ENCODE measurements at places on chromosomes 16 and 17.

DNA sequence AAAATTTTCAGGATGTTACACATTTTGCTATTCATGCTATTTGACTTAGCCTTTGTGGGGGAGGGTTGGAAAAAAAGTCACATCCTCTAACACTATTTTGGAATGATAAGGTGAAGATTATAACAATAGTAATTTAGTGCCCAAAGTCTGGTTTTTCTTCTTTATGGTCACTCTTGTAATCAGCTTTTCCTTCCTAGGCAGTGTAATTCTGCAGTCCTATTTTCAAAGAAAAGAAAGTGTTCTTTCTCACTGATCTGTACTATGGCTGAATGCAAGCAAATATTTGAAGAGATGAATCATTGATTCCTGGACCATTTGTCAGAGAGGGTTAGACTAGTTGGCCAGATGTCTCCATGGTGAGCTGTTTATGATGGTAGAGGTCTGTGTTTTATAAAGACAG lies 8.4 kb downstream of the RSPRY1 start:
- no peak for DNase-seq

DNA sequence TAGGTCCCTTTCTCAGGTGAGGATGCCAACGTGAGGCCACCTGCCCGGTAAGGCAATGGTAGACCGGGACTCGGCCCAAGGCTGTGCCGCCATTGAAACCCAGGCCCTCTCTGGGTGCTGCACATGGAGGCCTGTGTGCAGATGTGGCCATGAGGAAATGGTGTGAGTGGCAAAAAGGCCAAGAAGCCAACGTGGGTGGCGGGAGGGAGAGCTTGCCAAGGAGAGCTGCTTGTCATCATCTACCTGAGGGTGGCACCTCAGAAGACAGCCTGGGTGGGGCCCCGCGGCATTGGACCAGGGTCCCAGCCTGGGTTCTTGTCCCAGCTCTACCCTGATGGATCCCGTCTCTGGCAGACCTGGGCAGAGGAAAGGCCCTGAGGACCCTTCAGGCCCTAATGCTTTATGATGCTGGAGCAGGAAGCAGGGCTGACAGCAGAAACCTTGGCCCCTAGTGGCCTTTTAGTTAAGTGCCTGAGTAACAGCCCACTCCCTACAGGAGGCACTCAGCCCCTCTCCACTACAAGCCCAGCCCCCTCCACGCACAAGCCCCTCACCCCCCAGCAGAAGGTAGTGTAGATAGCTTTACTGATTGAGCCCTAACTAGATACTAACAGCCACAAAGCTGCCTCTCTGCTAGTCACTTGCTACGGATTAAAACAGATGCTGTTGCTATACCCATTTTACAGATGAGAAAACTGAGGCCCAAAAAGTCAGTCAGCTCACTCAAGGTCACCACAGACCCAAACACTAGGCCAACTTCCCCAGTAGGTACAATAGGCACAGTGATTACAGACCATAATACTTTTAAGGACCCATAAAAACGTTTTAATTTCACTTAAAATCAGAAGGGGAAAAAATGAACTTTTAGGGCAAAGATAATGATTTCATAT lies 26.2 kb upstream of the KIFC3 start:
- no peak for DNase-seq

GRCh38 chr16:85366031-85366763 lies 246.9 kb upstream of the GSE1 start:
- DNase-seq = no peak

GRCh38 chr16:81415751-81416150 lies 28.9 kb upstream of the CMIP start:
- DNase-seq = no peak

GRCh38 chr17:27526604-27527002 lies 70.4 kb downstream of the KSR1 start:
- DNase-seq = no peak

GRCh38 chr16:65294708-65295107 lies 172.8 kb upstream of the CDH11 start:
- no peak for DNase-seq

DNA sequence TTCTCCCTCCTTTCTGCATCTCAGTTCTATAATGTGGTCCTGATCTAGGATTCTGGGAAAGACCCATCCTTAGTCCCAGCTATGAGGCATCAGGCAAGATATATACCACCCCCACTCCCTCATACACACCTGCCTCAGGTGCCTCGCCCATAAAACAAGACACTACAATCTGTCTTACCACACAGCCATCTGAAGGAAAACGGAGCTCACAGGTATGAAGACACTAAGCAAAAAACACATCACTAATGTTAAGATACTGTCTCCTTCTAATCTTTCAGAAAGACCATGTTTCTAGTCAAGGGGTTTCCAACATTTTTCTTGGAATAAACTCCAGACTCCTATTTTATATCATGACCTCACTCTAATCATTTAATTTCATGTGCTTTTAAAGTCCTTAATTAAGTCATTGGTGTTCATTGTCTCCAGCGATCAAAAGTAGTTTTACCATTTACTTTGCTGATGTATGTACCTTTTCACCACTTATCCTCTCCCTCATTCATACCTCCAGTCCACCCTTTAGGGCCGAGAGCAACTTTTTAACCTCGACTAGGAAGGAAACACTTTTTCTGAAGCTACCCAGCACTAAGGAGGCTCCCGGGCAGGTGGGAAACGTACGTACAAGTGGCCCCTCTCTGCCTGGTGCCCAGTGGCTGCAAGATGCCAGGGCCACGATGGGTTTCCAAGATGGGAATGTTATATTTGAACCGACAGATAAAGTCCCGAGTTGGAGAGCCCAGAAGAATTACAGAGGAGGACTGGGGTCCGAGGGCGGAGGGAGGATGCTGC lies 979 bp downstream of the MAP3K14 start:
- DNase-seq = no peak

DNA sequence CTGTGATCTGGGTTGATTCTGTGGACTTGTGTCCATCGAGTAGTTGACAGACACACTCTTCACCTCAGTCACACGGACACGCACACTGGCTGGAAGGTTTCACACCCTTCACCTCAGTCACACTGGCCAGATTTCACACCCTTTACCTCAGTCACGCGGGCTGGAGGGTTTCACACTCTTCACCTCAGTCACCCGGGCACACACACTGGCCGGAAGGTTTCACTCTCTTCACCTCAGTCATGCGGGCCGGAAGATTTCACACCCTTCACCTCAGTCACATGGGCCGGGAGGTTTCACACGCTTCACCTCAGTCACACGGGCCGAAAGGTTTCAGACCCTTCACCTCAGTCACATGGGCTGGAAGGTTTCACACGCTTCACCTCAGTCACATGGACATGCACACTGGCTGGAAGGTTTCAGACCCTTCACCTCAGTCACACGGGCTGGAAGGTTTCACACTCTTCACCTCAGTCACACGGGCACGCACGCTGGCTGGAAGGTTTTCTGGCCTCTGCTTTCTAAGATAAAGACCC lies 96.2 kb downstream of the PGS1 start:
- DNase-seq = no peak

DNA sequence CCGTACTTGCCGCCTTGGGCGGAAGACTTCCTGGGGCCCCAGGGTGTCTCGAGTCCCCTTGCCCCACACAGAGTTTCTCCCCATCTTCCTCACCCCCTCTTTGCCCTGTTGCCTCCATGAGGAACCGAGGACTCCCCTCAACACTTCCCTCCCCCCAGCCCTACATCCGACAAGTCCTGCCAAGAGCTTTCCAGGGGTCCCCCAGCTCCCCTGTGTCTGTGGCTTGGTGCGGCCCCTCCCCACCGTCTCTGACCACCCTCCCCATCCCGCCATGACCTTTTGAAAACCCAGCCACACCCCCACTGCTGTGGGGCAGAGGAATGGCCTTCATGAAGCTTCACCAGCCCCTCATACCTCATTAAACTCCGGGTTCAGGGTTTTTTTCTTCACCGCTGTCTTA lies 11.4 kb downstream of the SCGB1C2 start:
- no peak for DNase-seq

DNA sequence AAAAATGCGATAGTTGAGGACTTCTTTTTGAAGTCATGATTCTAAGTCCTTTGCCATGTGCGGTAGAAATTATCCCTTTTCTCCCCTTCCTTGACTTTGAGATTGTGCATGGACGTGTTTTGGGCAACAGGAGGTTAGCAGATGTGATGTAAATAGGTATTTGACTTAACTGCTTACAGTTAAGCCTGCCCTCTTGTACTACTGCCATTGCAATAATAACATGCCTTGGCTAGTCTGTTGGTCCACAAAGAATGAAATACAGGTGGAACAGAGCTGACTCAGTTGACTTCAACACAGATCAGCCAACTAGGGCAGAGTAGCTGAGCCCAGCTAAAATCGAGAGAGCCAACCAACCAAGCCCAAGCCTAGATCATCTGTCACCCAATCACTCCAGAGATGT lies 125.5 kb downstream of the BRIP1 start:
- DNase-seq = no peak

GRCh38 chr17:1773696-1774181 lies 11.9 kb downstream of the SERPINF1 start:
- DNase-seq = no peak

- DNase-seq = no peak
These were observed 19.2 kb downstream of the RNF213 start for GRCh38 chr17:80279895-80280294.

DNA sequence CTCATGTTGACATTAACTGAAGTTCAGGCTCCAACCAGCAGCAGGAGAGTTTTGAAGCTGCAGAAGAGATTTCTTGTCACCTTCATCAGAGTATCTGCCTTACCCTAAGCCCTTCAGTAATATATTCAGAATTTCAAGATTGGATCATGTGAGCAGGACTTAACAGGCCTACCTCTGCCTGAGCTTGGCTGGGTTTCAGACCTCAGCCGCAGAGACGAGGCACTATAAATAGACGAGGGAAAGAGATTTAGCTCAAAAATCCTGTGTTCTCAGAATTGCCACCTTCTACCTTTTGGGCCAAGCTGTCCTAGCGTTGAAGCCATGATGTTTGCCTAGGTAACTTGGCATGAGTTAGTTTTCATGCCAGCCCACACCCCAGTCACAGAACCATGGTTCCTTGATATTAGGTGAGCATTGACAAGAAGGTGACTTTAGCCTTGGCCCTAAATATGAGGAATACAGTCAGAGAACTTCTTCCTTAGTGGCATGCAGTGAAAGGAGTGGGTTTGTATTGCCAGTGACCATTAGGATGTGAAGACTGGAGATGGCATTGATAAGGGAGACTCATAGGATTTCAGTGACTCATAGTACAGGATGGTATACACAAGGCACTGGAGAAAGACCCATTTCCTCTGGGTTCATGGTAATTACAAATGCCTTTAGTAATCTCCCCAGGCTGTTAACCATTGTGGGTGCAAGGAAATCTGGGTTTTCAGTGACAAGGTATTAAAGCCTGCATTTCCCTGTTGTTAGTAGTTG lies 224.3 kb downstream of the MSI2 start:
- no peak for DNase-seq

- DNase-seq = no peak
These were observed 439.3 kb upstream of the CDH8 start for GRCh38 chr16:62475573-62475972.

- DNase-seq = no peak
These were observed 418.6 kb downstream of the TOX3 start for GRCh38 chr16:52128361-52128760.

- DNase-seq = no peak
These were observed 4.1 kb upstream of the GAST start for GRCh38 chr17:41707803-41708669.

- no peak for DNase-seq
These were observed 55.3 kb downstream of the USP22 start for GRCh38 chr17:20987511-20987910.

DNA sequence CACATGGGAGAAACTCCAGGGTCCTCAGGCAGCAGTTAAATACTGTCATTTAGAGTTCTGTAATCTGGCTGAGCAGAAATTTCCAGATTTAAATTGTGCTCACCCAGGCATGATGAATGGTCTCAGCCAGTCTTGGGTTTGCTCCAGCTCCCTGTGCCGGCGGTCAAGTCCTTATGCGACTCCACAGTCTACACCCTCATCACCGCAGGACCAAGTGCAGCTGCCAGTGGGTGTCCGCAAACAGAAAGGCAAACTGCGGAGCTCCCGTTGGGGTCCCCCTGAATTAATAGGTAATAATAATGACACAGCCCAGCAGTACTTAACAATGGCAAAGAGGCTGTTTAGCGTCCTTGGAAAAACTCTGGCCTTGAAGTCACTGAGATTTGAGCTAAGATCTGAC lies 3.9 kb upstream of the CACNG4 start:
- no peak for DNase-seq
